ENCODE measurements at places on chromosomes 2 and 18. TPM values are rescaled to one million over a fixed set of nuclear protein-coding genes. Genes with fewer than 3 reads are reported as not detected.

The NDC80 gene
- total RNA-seq, result 1.4 TPM

The BOK gene
- 79.9 TPM for total RNA-seq

The SLC30A3 gene
- total RNA-seq, result not detected

The ADRA2B gene
- under 0.01 TPM for total RNA-seq

The PLCD4 gene
- 2.7 TPM for total RNA-seq

The LTBP1 gene
- 55.7 TPM for total RNA-seq

The EMILIN1 gene
- total RNA-seq, result 242 TPM

The SERPINB11 gene
- total RNA-seq, result not detected

The NCKAP1 gene
- total RNA-seq, result 112 TPM

The UGT1A4 gene
- total RNA-seq, result not detected

The FBXO36 gene
- total RNA-seq, result 1.9 TPM

The FAM136A gene
- 16.9 TPM for total RNA-seq

The HJURP gene
- 4.9 TPM for total RNA-seq

The GPR45 gene
- total RNA-seq, result not detected

The UGGT1 gene
- 39.8 TPM for total RNA-seq

The HS1BP3 gene
- total RNA-seq, result 28.9 TPM

The L3MBTL4 gene
- 0.09 TPM for total RNA-seq

The FBXO41 gene
- 2.5 TPM for total RNA-seq

The SLC35F5 gene
- 65.6 TPM for total RNA-seq

The SRD5A2 gene
- not detected for total RNA-seq

The MAP2 gene
- total RNA-seq, result 14.4 TPM

The RNF25 gene
- total RNA-seq, result 19.5 TPM

The EN1 gene
- total RNA-seq, result 5.7 TPM

The PTCD3 gene
- 29.0 TPM for total RNA-seq

The LCLAT1 gene
- total RNA-seq, result 20.1 TPM

The NYAP2 gene
- total RNA-seq, result not detected

The MYO7B gene
- not detected for total RNA-seq

The OTOS gene
- not detected for total RNA-seq

The MXD1 gene
- 4.8 TPM for total RNA-seq

The CXCR1 gene
- not detected for total RNA-seq

The FLACC1 gene
- not detected for total RNA-seq

The DSC2 gene
- total RNA-seq, result 3.7 TPM

The ERBB4 gene
- total RNA-seq, result not detected

The MIB1 gene
- total RNA-seq, result 23.6 TPM

The LRRTM4 gene
- total RNA-seq, result not detected

The PDE6D gene
- 29.4 TPM for total RNA-seq
